ENCODE measurements at places on chromosomes 12 and 14.
A peak's percentile ranks its signal among the peaks of the same experiment; 100 is the strongest.

GRCh38 chr12:43711348-43711747 is 47.2 kb downstream of the PUS7L start:
- DNase-seq, result no peak

DNA sequence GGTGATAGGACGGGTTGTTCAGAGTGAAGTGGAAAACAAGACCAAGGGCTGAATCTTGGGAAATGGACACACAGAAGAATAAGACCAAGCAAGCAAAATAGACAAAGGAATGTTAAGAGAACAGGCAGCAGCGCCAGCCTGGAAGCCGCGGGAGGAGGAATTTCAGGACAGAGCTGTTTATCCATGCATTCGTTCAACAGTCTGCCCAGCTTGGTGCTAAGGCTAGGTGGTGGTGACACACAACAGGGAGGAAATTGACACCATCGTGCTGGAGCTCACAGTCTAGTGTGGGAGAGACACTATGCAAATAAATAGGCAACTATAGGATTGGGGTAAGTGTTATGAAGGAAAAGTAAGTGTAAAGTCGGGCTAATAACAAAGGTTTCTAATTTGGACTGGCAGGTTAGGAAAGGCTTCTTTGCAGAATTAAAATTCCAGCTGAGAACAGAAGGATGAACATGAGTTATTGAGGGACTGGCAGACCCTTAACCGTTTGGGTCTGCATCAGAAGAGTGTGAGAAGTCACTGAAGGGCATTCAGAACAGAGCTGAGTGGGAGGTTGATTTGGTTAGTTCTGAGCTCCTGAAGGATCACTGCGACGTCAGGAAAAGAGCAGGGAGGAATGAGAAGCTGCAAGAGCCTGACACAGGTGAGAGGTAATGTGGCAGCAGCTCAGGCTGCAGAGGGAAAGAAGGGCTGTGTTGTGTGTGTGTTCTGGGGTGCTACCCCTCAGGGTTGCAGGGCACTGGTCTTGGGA is 242.6 kb upstream of the FKBP4 start:
- DNase-seq, result no peak

- DNase-seq, result no peak
Measured at GRCh38 chr12:48451372-48451771, 21.0 kb upstream of the ANP32D start.

- no peak for DNase-seq
Measured at GRCh38 chr12:53506881-53507602, at the start of gene NPFF. Gene NPFF (minus strand): TSS chr12:53507484. CDS start chr12:53507474, 10 bp downstream.

- no peak for DNase-seq
Measured at GRCh38 chr14:98536256-98536655, 735.7 kb downstream of the BCL11B start.

- no peak for DNase-seq
Measured at GRCh38 chr12:3646561-3647241, 106.2 kb downstream of the CRACR2A start.

GRCh38 chr14:75823334-75823733 is 158.5 kb downstream of the TGFB3 start:
- DNase-seq, result no peak

DNA sequence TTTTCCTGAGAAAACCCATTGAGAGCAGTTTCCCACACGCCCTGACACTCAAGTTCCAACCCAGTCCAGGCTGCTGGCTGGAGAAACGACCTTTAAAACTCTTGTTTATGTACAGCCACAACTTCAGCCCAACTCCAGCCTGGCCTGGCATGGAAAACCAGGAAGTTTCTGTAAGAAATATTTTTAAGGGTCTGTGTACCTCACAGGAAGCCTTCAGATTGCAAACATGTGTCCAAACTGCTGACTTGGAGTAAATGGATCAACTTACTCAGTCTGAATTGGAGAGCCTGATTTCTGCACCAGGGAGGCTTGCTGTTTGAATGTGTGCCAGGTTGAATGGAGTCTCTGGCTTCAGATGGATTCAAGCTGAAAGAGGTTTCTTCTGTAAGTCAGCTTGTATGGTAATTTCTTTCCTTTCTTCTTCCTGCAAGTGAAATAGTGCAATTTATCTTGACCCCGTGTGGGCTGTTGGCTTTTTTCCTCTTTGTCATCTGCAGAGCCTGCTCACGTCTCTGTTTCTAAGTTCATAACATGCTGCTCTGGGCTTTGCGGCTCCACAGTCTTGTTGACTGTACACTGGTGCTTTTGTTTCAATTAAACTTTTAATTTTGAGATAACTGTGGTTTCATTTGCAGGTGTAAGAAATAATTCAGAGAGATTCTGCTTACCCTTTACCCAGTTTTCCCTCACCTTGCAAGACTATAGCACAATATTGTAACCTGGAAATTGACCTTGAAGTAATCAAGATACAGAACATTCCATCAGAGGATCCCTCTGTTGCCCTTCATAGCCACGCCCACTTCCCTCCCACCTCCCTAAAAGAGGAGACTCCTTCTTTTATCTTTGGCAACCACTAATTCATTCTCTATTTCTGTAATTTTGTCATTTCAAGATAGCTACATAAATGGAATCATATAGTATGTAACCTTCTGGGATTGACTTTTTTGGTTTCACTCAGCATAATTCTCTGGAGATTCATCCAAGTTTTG is 109.7 kb upstream of the PRMT8 start:
- no peak for DNase-seq

GRCh38 chr12:46752396-46752795 is 73.4 kb downstream of the SLC38A4 start:
- DNase-seq, result no peak

GRCh38 chr14:90263748-90264449 is 7.5 kb downstream of the PSMC1 start:
- DNase-seq, result no peak

GRCh38 chr12:106290666-106291065 is 11.9 kb upstream of the TCP11L2 start:
- DNase-seq, result no peak

- DNase-seq, result no peak
Measured at GRCh38 chr12:66941150-66941549, 262.3 kb upstream of the GRIP1 start.

- no peak for DNase-seq
Measured at GRCh38 chr12:12357719-12358461, 1.0 kb downstream of the BORCS5 start.

DNA sequence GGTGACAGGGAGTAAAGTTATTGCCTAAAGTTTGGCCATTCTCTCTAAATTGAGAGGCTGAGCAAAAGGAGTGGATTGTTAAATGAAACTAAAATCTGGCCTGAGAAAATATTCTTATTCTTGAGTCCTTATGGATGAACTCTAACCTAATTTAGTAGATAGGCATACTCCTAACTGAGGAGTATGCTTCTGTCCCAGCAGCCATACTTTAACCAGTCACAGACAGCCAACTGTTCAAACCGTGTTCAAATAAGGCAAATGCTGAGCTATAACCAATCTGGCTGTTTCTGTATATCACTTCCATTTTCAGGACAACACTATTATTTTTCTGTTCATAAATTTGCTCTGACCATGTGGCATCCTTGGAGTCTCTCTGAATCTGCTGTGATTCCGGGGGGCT is 75.9 kb upstream of the RERGL start:
- DNase-seq, result no peak

GRCh38 chr12:39603065-39603464 is 16.5 kb downstream of the ABCD2 start:
- no peak for DNase-seq

GRCh38 chr12:54940727-54941315 is 43.7 kb downstream of the TESPA1 start:
- no peak for DNase-seq

DNA sequence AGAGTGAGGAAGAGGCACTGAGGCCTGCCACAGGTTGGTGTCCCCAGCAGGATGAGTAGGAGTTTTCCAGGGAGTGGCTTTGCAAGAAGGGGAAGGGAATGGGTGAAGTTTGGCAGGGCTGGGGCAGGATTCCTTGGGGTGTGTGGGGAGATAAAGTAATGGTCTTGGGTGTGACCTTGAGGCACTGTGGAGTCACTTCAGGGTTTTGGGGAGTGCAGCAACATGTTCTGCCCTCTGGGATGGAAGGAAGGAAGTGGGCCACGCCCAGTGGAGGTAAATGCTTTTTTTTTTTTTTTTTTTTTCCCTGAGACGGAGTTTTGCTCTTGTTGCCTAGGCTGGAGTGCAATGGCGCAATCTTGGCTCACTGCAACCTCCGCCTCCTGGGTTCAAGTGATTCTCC is 108.9 kb downstream of the ADCK1 start:
- DNase-seq, result no peak

- peak; percentile 44 for DNase-seq
Measured at GRCh38 chr14:24171422-24172260, at the start of gene REC8. Gene REC8 (plus strand): TSS chr14:24172080. CDS start chr14:24172553, 473 bp downstream.

DNA sequence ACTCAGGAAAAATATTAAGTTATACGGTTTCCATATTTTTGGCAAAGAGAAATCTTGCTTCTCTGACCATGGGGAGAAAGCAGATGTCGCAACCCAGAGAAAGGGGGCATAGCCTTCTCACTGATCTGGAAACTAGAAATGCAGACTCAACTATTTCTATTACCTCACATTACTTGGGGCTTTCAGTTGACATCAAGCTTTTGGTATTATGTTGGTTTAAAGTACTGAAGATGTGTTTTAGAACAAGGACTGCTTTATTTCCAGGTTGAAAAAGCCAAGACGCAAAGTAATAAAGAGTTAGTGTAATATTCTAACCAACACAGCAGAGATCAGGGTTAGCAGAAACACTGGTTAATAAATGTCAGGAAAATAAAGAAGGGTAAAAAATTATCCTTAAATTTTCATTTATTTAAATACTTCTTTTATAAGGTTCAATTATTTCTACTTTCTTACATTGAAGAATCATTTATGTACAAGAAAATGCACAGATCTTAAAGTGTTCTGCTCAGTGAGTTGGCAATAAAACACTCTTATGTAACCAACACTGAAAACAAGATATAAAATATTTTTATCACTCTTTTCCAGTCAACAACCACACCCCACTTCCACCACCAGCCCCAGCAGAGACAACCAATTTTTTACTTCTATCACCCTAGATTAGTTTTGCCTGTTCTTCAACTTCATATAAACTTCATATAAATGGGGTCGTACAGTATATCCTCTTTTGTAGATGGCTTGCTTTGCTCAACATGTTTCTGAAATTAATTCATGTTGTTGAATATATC is 26.0 kb downstream of the DCP1B start:
- DNase-seq, result no peak

DNA sequence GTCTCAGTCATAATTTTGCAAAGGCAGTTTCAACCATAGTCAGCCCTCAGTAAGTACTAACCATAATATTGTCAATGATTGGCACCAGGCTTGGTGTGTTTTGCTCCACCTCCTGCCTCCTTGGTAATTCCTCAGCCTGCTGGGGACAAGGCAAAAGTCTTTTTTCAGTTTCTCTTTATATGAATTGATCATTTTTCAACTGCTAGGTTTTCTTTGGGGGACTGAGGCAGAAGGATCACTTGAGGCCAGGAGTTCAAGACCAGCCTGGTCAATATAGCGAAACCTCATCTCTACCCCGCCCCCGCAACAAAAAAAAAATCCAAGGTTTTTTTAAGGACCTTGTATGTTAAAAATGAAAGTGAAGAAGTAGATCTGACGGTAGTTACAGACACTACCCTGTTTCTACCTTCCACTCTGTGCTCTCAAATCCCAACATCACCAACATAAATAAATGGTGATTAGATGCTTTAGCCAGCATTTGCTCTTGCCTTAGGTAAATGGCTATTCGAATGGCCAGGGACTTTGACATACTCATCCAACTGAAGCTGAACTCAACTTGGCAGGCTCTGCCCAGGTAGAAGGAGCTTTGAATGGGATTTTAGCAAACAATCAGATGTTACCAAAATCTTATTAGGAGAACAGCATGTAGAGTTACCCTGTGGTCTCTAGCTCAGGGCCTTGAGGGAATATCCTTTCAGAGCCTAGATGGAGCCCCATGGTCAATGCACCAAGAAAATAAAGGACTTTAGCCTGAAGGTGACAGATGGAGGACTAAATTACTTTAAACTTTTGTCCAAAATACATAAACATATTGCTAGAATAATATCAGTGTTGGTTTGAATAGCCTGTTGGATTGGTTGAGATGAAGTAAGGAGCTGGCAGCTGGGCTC is 126.9 kb upstream of the AMIGO2 start:
- no peak for DNase-seq

- DNase-seq, result no peak
Measured at GRCh38 chr12:480831-481816, 21.4 kb downstream of the B4GALNT3 start.

- no peak for DNase-seq
Measured at GRCh38 chr12:53049571-53050318, at the start of gene TNS2. Gene TNS2 (plus strand): TSS chr12:53050065. CDS start chr12:53050186, 121 bp downstream.

DNA sequence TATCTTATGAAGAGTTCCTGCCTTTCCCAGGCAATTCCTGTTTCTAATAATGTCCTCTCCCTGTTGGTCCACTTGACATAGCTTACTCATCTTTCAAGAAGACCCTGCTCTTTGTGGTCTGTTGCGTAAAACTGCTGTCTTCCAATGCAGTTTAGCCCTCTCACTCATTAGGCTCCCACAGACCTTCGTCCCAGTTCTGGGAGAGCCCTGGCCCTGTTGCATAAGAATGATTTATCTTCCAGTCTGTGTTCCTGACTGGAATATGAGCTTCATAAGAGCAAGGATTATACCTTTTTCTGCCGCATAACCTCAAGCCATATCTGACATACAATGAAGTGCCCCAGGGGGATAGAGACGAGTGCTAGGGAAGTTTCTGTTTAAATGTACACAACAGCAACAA is 365.9 kb upstream of the NOVA1 start:
- no peak for DNase-seq

DNA sequence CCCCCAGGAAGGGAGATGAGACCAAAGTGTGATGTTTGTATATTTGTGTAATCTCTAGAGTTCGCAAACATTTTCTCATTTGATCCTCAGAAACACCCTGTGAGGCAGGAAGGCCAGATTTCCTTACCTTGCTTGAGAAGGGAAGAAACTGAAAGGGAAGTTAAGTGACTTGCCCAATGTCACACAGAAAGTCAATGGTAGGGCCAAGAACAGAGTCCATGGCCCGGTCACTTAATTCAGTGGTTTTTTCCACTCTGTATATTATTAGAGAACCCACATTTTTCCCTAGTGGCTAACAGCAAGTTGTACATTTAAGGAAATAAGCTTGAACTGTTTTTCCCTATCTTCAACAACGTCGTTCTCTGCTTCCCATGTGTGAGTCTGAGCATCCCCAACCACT is 25.6 kb upstream of the CHPT1 start:
- DNase-seq, result no peak

- no peak for DNase-seq
Measured at GRCh38 chr12:124684496-124684895, 117.1 kb upstream of the NCOR2 start.

Data from activated CD4-positive, alpha-beta T cell treated with anti-CD3 and anti-CD28 coated beads, Interleukin-2, amount 50 U/mL, for 4 hours (primary cell).